ENCODE measurements at places on chromosomes 16 and 17. TPM values are rescaled to one million over a fixed set of nuclear protein-coding genes. Genes with fewer than 3 reads are reported as not detected.

GRCh38 chr17:78791840-78792709, 10.0 kb upstream of the CYTH1 start:
- DNase-seq: peak; percentile 3

DNA sequence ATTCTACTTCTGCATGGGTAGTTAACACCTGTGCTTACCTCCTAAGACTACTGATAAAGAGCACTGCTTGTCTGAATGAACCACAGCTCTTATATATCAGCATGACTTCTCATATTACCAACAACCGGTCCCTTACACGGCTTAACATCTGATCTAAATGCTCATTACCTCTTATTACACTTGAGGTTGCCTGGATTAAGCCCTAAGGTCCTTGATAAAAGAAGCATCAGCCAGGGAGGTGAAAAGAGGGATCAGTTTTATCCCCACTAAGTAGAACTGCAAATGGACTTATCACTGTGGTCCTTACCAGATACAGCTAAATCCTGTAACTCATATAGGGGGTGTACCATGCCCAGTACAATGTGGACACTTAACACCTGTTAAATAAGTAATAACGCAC, 8.2 kb upstream of the RSKR start:
- DNase-seq: no peak

The NLRC3 gene
- 1.0 TPM for total RNA-seq

DNA sequence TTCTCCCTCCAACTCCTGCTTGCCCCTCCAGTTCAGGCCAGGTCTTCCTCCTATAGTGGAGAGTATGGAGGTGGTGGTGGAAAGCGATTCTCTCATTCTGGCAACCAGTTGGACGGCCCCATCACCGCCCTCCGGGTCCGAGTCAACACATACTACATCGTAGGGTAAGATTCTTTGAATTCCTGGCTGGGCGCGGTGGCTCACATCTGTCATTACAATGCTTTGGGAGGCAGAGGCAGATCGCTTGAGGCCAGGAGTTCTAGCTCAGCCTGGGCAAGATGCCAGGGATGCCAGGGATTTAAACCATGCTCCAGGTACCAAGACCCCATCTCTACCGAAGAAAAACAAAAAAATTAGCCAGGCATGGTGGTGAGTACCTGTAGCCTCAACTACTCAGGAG, 1.4 kb downstream of the ZG16 start:
- DNase-seq: no peak

DNA sequence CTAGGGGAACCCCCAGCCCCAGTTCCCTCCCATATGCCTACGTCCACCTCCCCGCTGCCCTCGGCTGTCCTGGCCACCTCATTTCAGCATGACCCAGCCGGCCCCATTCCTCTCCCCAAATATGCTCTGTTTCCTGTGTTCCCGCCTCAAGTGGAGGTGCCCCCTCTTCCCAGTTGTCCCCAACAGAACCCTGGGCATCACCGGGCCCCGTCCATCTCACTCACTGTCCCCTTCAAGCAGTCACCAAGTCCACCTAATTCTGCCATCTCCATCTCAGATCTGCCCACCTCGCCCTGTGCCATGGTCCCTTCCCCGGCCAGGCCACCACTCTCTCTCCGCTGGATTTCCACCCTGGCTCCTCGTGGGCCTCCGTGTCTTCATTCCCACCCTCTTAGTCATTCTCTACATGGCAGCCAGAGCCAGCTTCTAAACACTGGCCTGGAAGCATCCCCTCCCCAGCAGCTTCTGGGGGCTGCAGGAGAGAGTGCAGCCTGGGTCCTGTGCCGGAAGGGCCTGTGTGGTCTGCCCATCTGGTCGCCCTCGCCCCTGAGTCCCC, 12.8 kb downstream of the CDK3 start:
- DNase-seq: no peak

DNA sequence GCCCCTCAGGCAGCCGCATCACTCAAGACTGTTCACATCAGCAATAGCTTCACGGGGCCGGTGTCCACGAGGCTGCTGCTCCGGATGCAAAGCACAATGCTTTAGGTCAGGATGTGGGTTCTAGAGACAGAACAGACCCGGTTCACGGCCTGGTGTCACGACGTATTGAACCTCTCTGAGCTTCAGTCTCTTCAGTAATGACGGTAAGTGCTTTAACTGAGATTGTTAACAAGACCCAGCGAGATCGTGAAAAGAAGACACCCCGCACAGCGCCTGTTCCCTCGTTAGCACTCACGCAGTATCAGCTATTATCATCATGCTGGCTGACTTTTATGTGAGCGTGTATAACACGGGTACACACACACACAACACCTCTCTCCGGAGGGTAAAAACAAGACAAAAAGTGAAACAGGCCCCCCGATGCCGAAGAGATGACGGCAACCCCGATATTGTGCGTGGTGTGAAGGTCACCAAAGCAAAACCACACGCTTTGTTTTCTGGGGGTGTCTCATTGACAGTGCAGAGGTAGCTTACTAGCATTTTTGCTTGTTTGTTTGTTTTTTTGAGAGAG, 21.4 kb upstream of the ABR start:
- no peak for DNase-seq

GRCh38 chr17:73827627-73828291, 183.5 kb upstream of the SDK2 start:
- no peak for DNase-seq

The TMEM238L gene
- total RNA-seq: not detected

The PRAC2 gene
- not detected for total RNA-seq

DNA sequence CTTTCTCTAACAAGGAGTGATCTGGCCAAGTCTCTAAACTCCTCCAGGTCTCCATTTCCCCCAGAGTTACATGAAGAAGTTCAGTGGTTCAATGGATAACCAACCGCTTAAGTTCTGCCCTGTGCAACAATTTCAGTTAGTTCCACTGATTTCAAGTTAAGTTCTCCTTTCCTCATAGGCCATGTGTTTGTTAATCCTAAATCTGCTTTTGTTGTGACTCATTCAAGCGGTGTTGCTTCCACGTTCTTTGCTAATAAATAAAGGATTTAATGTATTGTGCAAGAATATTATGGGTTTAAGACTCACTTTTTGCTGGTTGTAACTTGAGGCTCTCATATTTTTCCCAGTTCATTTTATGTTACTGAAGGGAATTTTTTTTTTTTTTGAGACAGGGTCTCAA, 36.3 kb downstream of the GNA13 start:
- no peak for DNase-seq

The SCARF1 gene
- total RNA-seq: 10.7 TPM

DNA sequence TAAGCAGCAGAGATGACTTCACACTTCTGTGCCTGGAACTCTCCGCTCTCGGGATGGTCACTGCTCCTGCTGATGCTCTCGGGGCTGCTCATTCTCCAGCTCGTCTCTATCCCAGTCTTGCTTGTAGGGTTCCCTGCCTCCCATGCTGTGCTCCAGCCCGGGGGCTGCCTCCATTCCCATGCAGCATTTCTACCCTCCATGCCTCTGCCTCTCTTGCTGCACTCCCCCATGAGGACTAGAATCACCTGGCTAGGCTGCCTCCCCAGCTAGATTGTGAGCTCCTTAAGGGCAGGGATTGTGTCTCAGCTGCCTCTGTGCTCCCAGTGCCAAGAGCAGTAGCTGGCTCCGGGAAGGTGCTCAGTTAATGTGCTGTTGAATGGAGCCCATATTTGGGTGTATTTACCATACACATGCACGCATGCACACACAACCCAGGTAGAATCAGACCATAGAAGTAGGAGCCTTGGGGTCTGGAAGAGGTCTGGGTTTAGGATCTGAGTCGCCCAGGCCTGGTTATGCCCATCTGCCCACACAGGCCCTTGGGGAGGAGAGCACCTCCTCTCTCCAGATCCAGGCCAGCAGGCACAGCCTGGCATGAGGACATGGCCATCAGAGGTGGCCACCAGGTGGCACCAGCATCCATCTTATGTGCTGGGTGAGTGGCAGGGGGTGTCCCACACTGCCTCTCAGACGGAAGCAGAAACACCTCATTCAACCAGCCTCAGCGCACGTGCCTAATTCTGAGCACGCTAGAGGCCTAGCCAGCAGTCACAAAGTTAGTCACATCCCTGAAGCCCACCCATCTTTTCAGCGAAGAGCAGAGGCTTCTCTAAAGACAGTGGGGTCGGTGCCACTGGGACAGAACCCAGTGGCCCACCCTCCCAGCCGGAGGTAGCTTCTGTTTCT, 9.3 kb downstream of the GIT1 start:
- DNase-seq: peak; percentile 89

The OSGIN1 gene
- 7.0 TPM for total RNA-seq

The CHD3 gene
- 32.9 TPM for total RNA-seq

- DNase-seq: no peak
These were observed 6.1 kb downstream of the CAMKK1 start for GRCh38 chr17:3886776-3887175.

The CDH13 gene
- total RNA-seq: 100 TPM

GRCh38 chr17:77312061-77312701, 171.4 kb downstream of the SEC14L1 start:
- no peak for DNase-seq

The NBR1 gene
- 87.2 TPM for total RNA-seq

- no peak for DNase-seq
These were observed 15.1 kb downstream of the SLC6A4 start for GRCh38 chr17:30220414-30220813.

GRCh38 chr17:4483012-4483840, 15.5 kb upstream of the SPNS2 start:
- DNase-seq: no peak
